ENCODE measurements at places on chromosomes 3 and 15.

GRCh38 chr3:45551214-45552010, 43.1 kb upstream of the LIMD1 start:
- DNase-seq, result peak; percentile 99

- DNase-seq, result no peak
These were observed 419.9 kb downstream of the TUSC7 start for GRCh38 chr3:117129516-117129915.

DNA sequence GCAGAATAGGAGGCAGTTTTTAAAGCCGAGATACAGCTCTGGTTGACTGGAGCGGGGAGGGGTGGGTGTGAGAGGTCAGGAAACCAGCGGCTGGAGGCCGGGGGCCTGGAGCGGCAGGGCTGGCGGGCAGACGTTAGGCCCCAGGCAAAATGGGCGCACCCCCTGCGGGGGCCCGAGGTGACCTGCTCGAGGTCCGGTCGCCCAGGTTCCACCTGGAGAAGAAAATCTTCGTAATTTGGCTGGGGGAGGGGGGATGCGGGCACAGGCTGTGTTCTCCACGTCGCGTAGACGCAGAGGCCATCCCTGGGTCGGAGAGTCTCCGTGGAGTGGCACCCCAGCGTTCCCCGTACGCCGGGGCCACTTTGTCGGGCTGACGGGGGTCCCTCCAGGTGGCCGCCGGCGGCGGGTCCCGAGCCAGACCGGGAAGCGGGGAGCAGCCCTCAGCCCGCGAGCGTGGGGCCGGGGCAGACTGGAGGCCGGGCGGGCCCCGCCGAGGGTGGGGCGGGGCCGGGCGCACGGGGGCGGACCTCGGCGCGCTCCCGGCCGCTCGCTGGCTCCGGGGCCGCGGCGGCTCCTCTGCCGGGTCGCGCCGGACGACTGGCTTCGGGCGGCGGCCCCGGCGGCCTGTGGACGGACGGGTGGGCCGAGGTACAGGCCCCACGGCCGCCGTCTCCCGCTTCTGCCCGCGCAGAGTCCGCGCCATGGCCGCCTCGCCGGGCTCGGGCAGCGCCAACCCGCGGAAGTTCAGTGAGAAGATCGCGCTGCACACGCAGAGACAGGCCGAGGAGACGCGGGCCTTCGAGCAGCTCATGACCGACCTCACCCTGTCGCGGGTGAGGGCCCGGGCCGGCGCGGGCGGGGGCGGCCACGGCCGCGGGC, at the start of gene CRTC3:
Gene CRTC3, plus strand, starts transcription at position 553 of the 879 bp plus-strand sequence. Its CDS starts 149 bp downstream, at position 702.
- DNase-seq, result peak; percentile 35

DNA sequence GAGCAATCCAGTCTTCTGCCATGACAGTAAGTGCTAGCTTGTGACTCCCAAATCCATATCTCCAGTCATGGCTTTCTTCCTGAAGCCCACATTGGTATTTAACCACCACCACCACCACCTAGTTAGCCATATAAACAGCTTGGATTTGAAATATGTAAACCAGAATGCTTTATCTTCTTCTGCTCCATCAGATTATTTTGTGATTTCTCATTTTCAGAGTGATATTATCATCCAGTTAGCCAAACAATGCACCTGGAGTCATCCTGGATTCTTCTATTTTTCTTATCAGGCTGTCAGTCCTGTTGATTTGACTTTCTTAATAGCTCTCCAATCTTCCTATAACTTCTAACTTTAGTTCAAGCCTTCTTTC, 124.3 kb upstream of the PTX3 start:
- DNase-seq, result no peak

- no peak for DNase-seq
These were observed 36.2 kb downstream of the GAP43 start for GRCh38 chr3:115659253-115660220.

DNA sequence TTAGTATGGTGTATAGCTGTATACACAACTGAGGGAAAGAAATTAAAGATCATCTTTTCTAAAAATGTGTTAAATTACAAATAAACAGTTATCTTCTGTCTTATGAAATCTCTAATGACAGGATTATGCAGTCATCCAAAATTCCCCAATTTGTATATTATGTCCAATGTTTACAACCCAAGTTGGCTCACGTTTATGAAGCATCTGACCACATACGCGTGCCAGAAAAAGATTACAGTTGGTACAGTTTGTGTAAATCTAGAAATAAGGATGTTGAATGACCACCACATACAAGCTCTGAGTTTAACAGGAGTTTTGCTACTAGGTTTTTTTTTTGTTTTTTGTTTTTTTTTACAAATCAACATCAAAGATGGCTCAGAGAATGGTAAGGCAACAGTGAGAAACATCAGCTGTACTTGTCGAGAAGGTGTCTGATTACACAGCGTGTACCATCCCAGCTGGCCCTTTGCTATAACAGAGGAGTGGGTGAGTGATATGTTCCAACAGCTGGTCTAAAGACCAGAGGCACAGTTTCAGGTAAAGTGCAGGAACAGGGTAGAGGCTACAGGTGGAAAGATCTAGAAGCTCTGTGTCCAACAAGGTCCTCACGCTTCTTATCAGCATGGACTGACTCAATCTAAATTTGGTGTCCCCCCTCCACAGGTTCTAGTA, 47.1 kb downstream of the USF3 start:
- no peak for DNase-seq

DNA sequence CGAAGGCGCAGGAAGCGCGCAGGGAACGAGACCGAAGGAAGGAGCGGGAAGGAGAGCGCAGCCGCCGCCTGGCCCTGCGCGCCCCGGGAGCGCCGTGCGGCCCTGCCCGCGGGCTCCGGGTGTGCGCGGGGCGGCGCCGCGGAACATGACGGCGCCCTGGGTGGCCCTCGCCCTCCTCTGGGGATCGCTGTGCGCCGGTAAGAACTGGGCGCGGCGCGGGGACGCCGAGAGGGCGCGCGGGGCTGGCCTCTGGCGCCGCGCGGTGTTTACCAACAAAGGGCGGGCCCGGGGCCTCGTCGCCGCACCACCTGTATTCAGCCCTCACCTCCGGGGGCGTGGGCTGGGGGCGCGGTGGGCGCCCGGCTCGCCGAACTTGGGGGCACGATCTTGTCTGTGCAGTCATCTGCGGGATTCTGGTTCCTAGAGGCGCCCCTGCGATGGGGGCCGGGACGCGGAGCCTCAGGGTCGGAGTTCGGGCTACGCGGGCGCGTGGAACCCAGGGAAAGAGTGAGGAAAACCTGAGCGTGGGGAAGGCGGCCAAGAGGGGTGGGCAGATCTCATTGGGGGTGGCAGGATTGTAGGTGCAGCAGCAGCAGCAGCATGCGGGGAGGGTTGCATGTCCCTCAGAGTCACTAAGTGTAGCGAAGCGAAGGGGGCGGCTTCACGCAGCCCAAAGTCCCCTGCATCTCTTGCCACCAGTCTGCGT, 641 bp downstream of the ACVR2B start:
- DNase-seq, result peak; percentile 30

- DNase-seq, result no peak
These were observed 83.1 kb downstream of the CPN2 start for GRCh38 chr3:194267744-194268653.

- DNase-seq, result no peak
These were observed 14.3 kb upstream of the ABHD5 start for GRCh38 chr3:43676441-43676840.

GRCh38 chr3:107796791-107797190, 274.0 kb downstream of the BBX start:
- DNase-seq, result peak; percentile 71

Measured in mammary epithelial cell (primary cell).